DND-41 (cell line): ENCODE measurements at places on chromosomes 13 and 19.

GRCh38 chr13:107222597-107222996 lies 654.7 kb upstream of the ARGLU1 start:
- H3K4me1 ChIP-seq, result no peaks in the 10 kb centered on the region
- no peak for DNase-seq
- no peaks in the 10 kb centered on the region for H3K27me3 ChIP-seq
- no peak overlapping the region for H3K4me3 ChIP-seq
- H3K36me3 ChIP-seq, result no peaks in the 10 kb centered on the region

GRCh38 chr13:99224021-99224420 lies 23.4 kb downstream of the UBAC2 start:
- H3K27me3 ChIP-seq, result no peaks in the 10 kb centered on the region
- no peak for DNase-seq
- H3K36me3 ChIP-seq, result peaks cover 16% of the 10 kb centered on the region
- no peak overlapping the region for H3K4me3 ChIP-seq
- H3K27ac ChIP-seq, result no peak overlapping the region

DNA sequence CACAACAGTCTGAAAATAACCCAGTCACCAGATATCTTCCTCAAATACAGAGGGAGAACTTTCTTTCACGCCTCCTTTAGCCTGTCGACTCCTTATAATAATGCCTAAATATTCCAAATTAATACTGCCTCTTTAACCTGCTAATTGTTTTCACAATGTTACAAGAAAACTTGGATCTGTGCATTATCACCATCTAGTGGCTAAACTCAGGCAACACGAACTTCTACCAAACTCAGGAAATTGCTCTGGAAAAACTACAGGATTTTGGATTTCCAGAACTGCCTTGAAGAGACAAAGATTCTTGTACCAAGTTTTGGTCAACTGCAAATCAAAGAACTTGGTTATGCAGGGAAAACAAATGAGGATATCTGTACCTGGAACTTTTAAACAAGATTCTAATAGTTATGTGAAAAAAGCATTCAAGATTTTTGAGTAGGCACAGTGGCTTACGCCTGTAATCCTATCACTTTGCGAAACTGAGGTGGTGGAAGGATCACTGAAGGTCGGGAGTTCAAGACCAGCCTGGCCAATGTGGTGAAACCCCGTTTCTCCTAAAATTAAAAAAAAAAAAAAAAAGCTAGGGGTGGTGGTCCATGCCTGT lies 10.8 kb downstream of the CLN5 start:
- no peaks in the 10 kb centered on the region for H3K27me3 ChIP-seq
- no peaks in the 10 kb centered on the region for H3K4me1 ChIP-seq
- no peak overlapping the region for H3K4me3 ChIP-seq
- no peak for DNase-seq
- no peak overlapping the region for H3K27ac ChIP-seq
- peaks cover 83% of the 10 kb centered on the region for H3K36me3 ChIP-seq

- no peak for DNase-seq
- peaks cover 8% of the 10 kb centered on the region; the same call in 1 of the 2 replicates for H3K36me3 ChIP-seq
- H3K4me1 ChIP-seq, result peaks cover 24% of the 10 kb centered on the region
- peak overlapping the region; percentile 93 for H3K4me3 ChIP-seq
Measured at GRCh38 chr19:37593996-37594303, 642 bp downstream of the ZNF571 start.

DNA sequence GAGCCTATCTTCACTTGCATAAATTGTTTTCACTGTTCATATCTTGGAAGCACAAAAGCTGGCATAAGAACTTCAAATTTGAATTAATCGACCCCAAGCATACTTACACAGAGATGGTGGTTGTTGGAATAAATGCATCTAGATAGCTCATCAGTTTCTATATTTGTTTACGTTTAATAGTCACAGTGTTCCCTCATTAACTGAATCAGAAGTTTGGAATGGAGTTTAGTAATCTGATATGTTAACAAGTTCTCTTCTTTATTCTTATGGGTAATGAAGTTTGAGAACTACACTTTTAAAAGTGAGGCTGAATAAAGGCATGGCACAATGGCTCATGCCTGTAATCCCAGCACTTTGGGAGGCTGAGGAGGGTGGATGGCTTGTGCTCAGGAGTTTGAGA lies 886.7 kb upstream of the PCDH20 start:
- no peak overlapping the region for H3K4me3 ChIP-seq
- DNase-seq, result no peak
- H3K4me1 ChIP-seq, result no peaks in the 10 kb centered on the region
- H3K27me3 ChIP-seq, result no peaks in the 10 kb centered on the region
- no peaks in the 10 kb centered on the region for H3K36me3 ChIP-seq
- H3K27ac ChIP-seq, result no peak overlapping the region

DNA sequence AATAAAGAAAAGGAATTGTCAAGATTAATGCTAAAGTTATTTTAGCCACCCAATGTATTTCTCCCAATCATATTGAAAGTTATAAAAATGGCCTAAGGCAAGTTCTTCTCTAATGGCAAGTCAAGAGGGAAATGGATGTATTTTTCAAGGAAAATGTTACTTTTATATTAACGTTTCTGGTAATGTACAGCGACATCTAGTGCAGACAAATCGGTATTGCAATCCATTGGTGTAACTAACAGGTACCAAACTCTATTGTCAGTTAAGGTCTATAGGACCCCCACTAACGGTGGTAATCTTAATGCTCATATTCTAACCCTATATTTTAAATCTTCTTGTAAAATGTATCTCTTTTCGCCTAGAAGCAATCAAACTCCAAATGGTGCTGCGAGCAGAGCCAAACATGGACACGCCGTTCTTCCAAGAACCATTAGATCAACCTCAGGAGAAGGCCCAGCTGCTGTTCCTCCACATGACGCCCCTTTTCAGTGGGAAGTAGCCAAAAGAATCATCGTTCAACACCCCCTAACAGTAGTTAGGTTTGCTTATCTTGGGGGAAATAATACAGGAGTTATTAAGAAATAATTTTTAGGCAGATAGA lies 98.5 kb upstream of the PABPC3 start:
- H3K4me1 ChIP-seq, result no peaks in the 10 kb centered on the region
- peak; percentile 14 for DNase-seq
- no peak overlapping the region for H3K27ac ChIP-seq
- H3K36me3 ChIP-seq, result no peaks in the 10 kb centered on the region
- peaks cover 17% of the 10 kb centered on the region for H3K27me3 ChIP-seq

- no peak overlapping the region for H3K27ac ChIP-seq
- DNase-seq, result peak; percentile 78
- H3K27me3 ChIP-seq, result peaks cover 3% of the 10 kb centered on the region
- no peak overlapping the region for H3K4me3 ChIP-seq
- H3K4me1 ChIP-seq, result no peaks in the 10 kb centered on the region
Measured at GRCh38 chr19:47391510-47392223, 27.7 kb downstream of the MEIS3 start.

DNA sequence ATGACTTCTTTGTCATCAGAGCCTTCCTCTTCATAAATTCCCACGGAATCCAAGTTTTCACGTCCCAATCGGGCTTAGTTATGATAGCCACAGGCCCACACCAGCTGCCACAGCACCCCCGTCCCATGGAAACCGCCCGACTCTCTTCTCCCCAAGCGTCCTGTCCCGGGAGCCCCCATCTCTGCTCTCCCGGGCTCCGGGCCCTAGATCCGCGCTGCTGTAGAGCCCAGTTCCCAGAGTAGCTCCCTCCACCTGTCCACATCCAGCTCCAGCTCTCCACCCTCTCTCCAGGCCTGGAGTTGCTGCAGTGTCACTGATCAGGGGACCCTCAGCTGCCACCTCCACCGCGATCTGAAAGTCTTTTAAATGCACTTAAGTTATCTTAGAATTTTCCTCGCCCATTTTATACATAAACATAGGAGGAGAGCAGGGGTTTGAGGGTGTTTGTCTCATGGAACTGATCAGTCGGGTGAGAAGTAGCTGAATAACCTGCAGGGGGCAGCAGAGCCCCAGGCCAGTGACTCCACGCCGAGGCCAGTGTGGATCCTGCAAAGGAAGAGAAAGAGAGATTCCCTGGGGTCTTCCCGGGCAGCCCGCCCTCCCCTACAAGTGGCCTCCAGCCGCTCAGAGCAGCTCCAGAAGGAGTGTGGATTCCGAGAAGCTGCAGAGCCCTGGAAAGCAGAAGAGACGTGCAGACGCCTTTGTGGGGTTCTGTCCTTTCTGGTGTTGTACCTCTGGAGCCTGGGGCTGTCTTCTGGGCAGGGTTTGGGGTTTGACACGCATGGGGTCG lies 1.1 kb upstream of the ZNF763 start:
- no peak overlapping the region; the same call in 1 of the 2 replicates for H3K27ac ChIP-seq
- H3K4me3 ChIP-seq, result 0 out of 2 replicates have a peak overlapping the region, but pooled peaks have one; percentile 18
- peaks cover 29% of the 10 kb centered on the region for H3K4me1 ChIP-seq
- peak; percentile 80 for DNase-seq

DNA sequence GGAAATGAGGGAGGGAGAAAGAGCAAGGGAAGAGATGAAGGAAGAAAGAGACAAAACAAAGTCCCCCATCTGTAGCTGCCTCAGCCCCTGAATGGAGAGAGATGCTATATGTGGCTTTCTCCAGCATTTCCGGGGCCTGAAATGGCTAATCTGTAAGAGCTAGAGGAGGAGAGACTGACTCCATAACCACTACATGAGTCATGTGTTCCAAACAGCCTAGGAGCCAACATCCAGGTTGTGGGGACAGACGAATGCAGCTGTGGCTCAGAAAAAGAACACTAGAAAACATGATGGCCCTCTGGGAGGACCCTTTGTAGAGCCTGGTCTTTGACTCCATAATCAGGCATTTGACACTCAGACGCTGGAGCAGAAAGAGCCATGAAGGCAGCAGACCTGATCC lies 292.0 kb upstream of the ZNF507 start:
- H3K27me3 ChIP-seq, result peaks cover 3% of the 10 kb centered on the region
- H3K36me3 ChIP-seq, result no peaks in the 10 kb centered on the region
- H3K4me3 ChIP-seq, result no peak overlapping the region
- H3K4me1 ChIP-seq, result no peaks in the 10 kb centered on the region

DNA sequence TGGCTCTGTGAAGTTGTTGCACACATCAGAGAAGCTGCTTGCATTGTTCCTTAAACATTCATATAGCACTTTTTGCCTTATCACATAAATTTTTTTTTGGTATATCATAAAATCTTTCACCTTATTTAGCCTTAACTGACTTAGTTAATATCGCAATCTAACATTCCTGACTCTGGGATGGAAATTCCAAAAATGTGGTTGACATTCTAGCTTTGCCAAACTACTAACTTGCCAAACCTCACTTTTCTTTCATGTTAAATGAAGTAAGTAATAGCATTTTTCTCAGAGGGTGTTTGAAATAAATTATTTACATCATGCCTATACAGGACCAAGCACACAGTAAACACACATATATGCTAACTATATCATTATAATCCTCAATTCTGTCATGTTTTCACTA lies 736.9 kb upstream of the PCDH9 start:
- H3K36me3 ChIP-seq, result no peaks in the 10 kb centered on the region
- DNase-seq, result no peak
- H3K4me1 ChIP-seq, result no peaks in the 10 kb centered on the region

- peaks cover 76% of the 10 kb centered on the region for H3K4me1 ChIP-seq
- H3K4me3 ChIP-seq, result peak overlapping the region; percentile 58
- no peaks in the 10 kb centered on the region for H3K27me3 ChIP-seq
Measured at GRCh38 chr13:109730812-109731335, 55.5 kb downstream of the IRS2 start.

GRCh38 chr19:45245826-45246225 lies 619 bp upstream of the EXOC3L2 start:
- H3K27me3 ChIP-seq, result no peaks in the 10 kb centered on the region
- H3K4me1 ChIP-seq, result peaks cover 17% of the 10 kb centered on the region
- no peak overlapping the region for H3K4me3 ChIP-seq

- H3K27me3 ChIP-seq, result peaks cover 7% of the 10 kb centered on the region
- DNase-seq, result no peak
- H3K36me3 ChIP-seq, result no peaks in the 10 kb centered on the region
Measured at GRCh38 chr19:45216667-45217066, 28.5 kb downstream of the EXOC3L2 start.

- H3K27me3 ChIP-seq, result peaks cover 13% of the 10 kb centered on the region
- H3K4me3 ChIP-seq, result no peak overlapping the region
- no peaks in the 10 kb centered on the region for H3K4me1 ChIP-seq
- H3K27ac ChIP-seq, result no peak overlapping the region
Measured at GRCh38 chr13:79781829-79782540, 301.0 kb downstream of the NDFIP2 start.

- no peak overlapping the region for H3K4me3 ChIP-seq
- H3K27me3 ChIP-seq, result no peaks in the 10 kb centered on the region
- no peaks in the 10 kb centered on the region for H3K4me1 ChIP-seq
- no peak overlapping the region for H3K27ac ChIP-seq
Measured at GRCh38 chr19:39380521-39381502, 10.1 kb downstream of the PAF1 start.

DNA sequence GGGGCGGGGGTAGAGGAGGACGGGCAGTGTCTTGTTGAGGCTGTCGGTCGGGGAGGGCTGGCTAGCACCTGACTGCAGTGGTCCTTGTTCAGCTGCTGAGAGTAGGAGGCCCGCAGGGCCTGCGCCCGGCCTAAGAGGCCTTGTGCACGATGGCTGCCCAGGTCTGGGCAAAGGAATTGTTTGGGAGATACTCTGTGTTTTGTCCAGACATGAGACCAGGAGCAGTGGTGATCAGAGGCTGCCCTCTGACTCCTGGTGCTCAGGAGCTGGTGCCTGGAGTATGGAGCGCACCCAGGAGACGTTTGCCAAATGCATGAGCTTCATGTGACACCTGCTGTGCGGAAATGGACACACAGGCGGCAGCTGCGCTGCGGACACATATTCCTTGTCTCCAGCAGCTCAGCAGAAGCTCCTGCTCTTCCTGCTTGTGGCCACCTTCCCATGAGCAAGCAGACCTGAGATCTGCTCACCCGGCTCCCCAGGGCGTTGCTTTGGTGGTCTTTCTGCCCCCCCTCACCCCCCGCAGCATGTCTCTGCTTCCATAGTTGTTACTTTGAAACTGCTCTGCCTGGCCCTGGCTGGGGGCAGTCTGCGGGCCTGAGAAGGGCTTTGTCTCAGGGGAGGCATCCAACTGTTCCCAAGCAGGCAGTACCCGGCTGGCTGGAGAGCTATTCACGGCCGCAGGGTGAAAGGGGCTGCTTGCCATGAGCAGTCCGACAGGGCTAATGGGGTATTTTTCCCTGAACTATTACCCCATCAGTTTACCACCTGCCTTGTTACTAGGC lies 163.9 kb downstream of the TEX29 start:
- H3K27me3 ChIP-seq, result no peaks in the 10 kb centered on the region
- H3K4me1 ChIP-seq, result no peaks in the 10 kb centered on the region
- no peak overlapping the region for H3K4me3 ChIP-seq
- H3K36me3 ChIP-seq, result no peaks in the 10 kb centered on the region
- no peak overlapping the region for H3K27ac ChIP-seq
- no peak for DNase-seq
